ENCODE measurements at places on chromosomes 5 and 9. TPM values are rescaled to one million over a fixed set of nuclear protein-coding genes. Genes with fewer than 3 reads are reported as not detected.

SPATA31A3 gene
- total RNA-seq, result not detected

TCF7 gene
- 1.7 TPM for total RNA-seq

CKMT2 gene
- 3.4 TPM for total RNA-seq

APBA1 gene
- 13.3 TPM for total RNA-seq

SUB1 gene
- 71.9 TPM for total RNA-seq

LCP2 gene
- total RNA-seq, result 25.5 TPM

MYOZ3 gene
- not detected for total RNA-seq

RNF183 gene
- total RNA-seq, result not detected

LCN15 gene
- total RNA-seq, result not detected

FOXD4L4 gene
- not detected for total RNA-seq

NCS1 gene
- 20.4 TPM for total RNA-seq

NEUROG1 gene
- not detected for total RNA-seq

NDUFS6 gene
- total RNA-seq, result 26.8 TPM

ZNF883 gene
- 0.98 TPM for total RNA-seq

TBC1D2 gene
- total RNA-seq, result 28.0 TPM

Measured in vagina (tissue), 2 donors.